ENCODE measurements at places on chromosomes 4 and X.

DNA sequence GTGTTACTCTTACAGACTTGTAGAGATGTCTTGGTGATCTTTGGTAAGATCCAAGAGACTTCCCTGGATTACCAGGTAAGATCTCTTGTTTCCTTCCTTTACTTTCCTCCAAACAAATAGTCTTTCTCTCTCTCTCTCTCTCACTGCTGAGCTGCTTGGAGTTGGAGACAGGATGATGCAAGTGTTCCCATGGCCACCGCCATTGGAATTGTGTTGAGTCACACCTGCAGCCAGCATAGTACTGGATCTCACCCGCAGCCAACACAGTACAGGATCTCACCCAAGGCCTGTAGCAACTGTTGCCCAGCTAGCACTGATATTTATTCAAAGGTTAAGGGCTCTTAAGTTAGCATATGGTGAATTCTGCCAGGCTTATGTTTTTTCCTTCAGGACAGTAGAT, 1080.9 kb downstream of the FAT4 start:
- no peak for DNase-seq

DNA sequence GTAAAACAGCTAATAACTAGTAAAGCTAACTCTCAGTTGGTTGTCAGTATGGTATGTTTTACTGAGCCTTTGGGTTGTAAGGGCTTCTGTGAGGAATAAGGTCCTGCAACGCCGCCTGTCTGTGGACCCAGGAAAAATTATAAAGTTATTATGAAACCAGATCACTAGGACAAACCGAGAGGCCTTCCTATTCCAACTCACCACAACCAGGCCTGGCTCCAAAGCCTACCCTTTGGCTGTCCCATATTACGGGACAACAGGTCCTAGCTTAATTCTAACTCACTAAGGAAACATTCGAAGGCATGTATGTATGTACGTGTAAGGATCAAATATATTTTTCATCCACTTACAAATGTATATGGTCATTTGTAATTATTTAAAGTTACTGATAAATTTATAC, 1.4 kb downstream of the ANKRD17 start:
- DNase-seq, result peak; percentile 71

DNA sequence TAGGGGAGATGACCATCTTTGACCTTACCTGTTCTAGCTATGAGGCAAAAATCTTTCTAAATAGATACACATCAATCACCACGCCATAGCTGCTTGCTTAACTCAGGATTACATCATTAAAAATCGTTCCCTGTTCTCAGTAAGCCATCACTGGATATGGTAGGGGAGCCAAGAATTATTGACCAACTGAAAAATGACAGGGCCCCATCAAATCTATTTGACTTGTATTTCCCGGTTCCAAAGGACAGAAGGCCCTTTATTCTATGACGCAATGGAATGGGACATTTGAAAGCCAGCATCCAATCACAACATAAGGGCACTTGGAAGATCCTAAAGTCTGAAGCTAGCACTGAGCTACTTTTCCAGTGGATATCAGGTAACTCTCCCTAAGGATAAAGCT, 75.6 kb upstream of the NOCT start:
- DNase-seq, result no peak

DNA sequence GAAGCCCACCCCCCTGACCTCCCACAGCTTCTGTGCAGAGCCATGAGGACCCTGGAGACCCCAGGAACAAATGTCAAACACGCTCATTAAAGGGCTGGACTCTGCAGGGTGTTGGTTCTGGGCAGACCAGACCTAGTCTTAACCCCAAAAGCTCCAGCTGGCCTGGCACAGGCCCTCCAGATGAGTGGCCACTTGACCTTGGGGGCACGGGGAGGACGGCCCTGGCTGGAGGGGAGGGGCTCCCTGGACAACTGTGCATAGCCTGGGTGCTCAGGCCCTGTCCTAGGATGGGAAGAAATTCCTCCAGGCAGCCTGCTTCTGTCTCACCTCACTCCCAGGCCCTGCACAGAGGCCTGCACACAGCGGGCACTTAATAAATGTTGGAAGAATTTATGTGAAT, 9.4 kb downstream of the ADRA2C start:
- DNase-seq, result no peak

DNA sequence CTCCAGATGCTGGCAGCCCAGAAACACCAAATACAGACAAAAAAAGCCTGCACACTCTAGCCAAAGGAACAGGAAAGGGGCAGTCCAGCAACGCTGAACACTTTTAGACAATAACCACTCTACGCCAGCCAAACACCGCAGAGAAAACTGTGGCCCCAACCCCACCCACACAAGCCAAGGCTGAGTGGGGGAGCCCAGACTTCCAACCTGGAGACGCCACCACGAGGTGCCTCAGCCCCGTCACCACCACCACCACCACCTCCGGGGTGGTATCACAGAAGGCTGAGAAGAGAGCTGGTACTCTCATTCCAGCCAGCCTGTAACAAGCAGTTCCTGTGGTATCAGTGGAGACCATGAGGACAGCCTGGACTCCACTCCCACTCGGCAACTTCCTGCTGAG, 22.8 kb downstream of the MEPE start:
- DNase-seq, result no peak

- DNase-seq, result no peak
These were observed 88.3 kb downstream of the CLDN34 start for GRCh38 chrX:10055430-10055829.

GRCh38 chr4:10456260-10456594, 999 bp downstream of the ZNF518B start:
- no peak for DNase-seq

DNA sequence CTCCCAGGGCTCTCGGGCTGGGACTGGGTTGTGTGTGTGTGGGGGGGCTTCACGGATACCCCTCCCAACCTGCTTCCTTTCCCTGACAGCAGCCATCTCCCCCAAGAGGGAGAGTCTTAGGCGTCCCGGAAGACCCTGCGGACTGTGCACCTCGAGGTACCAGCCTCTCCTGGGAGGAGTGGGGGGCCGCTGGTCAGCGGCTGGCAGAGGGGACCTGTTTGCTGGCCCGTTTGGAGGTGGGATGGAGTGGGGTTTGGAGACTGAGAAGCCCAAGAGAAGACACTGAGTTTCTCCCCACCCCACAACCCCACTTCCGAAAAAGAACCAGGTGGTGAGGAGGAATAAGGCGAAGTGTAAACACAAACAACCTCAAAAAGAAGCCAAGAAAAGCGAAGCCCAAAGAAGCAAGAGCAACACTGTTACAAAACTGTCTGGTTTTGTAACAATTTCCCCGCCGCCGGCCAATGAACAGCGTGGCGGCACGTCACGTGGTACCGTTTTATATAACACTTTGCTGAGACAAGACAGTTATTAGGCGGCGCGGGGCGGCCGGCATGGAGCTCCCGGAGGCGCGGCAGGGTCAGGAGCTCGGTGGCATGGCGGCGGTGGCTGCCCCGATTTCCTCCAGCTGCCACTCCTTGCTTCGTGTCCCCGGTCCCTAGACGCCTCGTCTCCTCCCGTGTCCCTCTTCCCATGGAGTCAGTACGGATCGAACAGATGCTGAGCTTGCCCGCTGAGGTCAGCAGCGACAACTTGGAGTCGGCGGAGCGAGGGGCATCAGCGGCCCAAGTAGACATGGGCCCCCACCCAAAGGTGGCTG, at the start of gene LONRF3:
LONRF3 (plus strand) TSS at position 531 of the 820 bp plus-strand sequence; CDS start at position 694, 163 bp downstream.
- DNase-seq, result peak; percentile 49

GRCh38 chr4:139776235-139776634, 110.6 kb downstream of the MGST2 start:
- DNase-seq, result no peak

DNA sequence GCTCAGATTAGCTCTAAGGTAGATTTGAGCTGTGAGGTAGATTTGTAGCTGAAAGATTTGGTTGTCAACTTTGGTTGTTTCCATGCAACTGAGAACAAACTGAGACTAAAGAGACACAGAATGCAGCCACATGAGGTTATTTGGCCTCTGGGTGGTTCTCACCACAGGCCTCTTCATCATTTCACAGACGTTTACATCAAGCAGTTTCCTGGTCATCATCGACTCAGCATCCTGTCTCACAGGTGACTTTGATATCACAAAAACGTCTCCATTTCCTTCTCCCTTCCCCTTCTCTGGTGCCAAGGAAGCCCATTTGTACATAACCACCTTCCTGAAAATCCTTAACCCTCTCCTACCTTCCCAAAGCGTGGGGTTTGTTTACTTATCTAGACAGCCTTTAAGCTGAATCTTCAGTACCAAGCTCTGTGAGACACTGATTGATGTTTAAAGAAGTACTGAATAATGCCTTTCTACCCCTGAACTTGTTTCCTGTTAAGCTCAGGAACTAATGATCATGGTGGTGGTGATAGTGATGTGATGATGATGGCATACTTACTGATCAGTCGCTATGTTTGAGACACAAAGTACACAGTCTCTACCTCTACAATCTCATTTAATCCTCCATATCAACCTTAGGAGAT, 81.9 kb downstream of the FAM114A1 start:
- no peak for DNase-seq

DNA sequence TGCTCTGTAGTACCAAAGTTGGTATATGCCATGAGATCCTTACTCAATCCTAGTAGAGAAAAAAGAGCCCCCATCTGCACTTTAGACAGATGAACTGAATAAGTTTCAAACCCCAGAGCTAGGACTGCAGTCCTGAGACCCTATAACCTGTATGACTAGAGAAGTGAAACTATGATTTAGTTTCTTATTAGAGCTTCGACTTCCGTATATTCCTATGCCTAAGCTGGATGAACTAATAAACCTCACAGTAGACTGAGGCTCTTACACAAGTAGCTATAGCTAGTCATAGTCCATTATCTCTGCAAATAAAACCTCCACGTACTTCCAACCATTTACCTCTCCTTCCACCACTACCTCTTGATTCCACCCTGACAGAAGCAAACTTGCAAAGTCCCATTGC, 6.3 kb upstream of the OTUD4 start:
- DNase-seq, result no peak

- DNase-seq, result peak; percentile 32
These were observed 10.7 kb downstream of the TENT5D start for GRCh38 chrX:80430826-80431504.

DNA sequence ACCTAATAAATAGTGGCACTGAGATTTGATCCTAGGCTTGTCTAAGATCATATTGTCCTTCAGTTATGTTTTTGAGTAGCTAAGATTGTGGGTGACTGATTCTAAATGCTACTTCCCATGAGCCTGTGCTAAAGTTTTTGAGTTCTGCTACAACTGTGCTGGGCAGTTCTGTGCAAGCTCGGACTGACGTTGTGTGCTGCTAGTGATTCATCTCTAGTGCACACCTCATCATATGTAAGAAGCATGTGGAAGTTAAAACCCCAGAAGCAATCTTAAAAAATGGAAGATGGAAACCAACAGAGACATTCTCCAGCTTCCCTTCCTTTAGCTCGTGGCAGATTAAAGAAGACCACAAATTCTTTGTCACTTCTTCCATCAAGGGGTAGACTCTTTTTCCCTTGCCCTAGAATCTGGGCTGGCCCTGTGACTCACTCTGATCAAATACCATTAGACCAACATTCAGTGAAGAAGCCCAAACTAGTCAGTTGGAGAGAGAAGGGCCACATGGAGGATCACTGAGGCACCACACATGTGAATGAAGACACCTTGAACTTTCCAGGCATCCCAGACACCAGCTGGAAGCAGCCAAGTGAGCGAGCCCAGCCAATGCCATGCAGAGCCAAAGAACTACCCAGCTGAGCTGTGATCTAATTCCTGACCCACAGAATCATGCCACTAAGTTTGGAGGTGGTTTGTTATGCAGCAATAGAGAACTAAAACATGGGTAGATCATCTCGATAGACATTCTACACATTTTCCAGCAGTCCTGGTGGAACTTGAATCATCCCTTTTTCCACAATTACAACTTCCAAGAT, 16.8 kb downstream of the ARHGAP6 start:
- no peak for DNase-seq

DNA sequence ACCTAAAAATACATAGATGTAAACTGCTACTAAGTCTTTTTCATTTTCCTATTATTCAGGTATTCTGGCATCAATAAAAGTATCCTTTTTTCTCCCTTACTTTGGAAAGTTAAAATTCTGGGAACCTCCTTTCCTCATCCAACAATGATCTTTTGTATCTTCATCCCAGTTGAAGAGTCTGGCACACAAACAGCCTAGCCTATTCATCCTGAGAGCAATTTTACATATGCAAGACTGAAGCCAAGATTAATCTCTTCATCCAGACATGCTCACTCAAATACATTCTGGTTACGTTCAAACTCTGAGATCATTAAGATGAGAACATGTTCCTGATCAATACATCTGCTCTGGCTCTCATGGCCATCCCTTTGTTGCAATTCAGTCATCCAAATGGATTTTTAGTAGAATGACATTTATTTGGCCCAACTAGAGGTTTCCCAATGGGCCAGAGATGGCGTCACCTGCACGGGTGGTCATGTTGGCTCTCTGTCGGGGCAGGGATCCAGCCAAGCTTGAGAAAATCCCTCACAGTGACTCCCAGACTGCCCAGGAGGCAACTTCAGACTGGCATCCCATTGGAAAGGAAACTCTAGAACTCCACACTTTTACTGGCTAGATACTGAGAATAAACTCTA, 135.3 kb upstream of the VCX2 start:
- DNase-seq, result no peak

DNA sequence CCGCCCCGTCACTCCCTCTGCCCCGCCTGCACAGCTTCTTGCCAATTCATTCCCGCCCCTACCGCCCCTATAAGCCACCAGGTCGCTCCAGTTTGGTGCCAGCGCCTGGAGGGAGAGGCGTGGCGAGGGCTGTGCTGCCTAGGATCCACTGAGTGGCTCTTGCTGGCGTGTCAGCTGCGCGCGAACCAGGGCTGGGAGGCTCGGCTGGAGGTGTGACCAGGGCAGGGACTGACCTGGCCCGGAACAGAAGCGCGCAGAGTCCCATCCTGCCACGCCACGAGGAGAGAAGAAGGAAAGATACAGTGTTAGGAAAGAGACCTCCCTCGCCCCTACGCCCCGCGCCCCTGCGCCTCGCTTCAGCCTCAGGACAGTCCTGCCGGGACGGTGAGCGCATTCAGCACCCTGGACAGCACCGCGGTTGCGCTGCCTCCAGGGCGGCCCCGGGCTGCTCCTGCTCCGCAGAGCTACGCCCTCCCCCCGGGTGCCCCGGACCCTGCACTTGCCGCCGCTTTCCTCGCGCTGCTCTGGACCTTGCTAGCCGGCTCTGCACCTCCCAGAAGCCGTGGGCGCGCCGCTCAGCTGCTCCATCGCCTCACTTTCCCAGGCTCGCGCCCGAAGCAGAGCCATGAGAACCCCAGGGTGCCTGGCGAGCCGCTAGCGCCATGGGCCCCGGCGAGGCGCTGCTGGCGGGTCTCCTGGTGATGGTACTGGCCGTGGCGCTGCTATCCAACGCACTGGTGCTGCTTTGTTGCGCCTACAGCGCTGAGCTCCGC, at the start of gene GPR78:
GPR78 (plus strand) TSS at position 72 of the 773 bp plus-strand sequence; CDS start at position 663, 591 bp downstream.
- DNase-seq, result no peak

DNA sequence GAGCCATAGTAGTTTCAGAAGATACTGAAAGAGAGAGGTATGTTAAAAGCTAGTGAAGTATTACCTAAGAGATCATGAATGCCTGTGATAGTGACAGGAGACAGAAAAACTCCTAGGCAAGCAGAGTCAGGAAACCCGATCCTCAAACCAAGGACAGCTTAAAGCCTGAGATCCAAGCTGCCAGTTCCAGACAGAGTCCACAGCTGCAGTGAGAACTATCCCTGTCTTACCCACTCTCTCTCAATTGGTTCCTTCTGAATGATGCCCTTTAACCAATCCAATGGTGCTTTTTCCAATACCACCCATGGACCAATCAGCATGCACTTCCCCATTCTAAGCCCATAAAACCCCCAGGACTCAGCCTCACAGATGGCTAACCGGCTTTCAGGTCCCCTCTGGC, 90.4 kb upstream of the PCDH10 start:
- DNase-seq, result no peak

Data from NCI-H526 (cell line).